Trophoblast cell (in vitro differentiated cells and primary cell): ENCODE measurements at places on chromosomes 7 and 10.

DNA sequence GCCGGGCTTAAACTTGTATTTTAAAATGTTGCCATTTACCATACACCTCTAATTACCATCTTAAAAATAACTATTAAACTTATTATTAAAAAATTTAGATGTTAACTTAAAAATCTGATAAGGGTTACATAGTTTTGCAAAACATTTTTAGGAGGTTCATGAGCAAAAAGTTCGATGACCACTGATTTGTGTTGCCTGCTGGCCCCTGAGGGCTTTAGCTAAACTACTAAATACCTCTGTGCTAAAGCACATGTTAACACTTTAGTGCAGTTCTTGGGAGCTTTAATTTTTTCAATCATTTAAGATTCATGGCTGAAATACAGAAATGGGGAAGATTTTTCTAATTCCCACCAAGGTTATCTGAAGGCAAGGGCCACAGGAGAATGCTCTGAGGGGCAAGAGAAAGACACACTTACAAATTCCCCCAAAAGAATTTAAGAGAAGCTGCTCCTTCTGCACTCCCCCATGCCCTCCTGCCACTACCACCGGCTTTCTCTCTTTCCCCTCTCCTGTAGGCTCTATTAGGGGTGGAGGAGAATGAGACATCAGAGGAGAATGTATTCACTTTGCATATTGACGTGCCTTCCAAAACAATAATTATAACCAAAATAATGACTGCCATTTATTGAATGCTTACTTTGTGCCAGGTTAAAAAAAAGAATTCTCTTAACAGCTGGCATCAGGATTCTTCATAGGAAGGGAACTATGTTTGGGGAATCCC is 106.2 kb downstream of the RTKN2 start:
- peak; percentile 82 for DNase-seq

GRCh38 chr10:103843045-103843444 is 12.3 kb downstream of the SH3PXD2A start:
- DNase-seq, result peak; percentile 38

DNA sequence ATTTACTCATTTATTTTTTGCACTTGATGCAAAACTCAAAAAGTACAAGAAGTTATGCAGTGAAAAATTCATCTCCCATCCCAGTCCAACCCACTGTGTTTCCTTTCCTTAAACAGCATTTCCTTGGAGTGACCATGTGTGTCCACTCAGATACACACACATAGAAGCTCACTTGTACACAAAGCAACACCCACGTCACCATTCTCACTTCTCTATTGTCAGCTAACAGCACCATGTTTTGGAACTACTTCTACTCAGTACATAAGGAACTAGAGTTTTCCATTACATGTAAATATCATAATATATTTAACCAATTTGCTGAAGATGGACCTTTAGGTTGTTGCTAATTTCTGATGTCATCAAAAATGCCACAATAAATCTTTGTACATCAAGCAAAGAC is 167.6 kb downstream of the GRID1 start:
- no peak for DNase-seq

DNA sequence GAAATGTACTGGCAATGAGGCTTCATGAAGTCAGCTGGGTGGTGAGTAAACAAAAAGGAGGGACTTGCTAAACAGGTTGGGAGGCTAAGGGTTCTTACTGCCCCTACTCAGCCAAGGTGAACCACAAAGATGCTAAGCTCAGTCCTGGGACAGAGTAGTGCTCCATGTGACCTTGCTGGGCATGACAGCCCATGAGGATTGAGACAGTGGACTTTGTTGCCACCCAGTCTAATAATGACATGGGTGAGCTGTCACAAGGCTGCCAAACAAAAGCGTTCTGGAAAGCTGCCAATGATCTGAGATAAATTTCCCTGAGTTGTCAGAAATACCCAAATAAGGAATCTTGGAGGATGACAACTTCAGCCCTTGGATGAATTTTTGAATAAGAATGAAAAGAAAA is 75.2 kb downstream of the CLEC2L start:
- DNase-seq, result no peak

DNA sequence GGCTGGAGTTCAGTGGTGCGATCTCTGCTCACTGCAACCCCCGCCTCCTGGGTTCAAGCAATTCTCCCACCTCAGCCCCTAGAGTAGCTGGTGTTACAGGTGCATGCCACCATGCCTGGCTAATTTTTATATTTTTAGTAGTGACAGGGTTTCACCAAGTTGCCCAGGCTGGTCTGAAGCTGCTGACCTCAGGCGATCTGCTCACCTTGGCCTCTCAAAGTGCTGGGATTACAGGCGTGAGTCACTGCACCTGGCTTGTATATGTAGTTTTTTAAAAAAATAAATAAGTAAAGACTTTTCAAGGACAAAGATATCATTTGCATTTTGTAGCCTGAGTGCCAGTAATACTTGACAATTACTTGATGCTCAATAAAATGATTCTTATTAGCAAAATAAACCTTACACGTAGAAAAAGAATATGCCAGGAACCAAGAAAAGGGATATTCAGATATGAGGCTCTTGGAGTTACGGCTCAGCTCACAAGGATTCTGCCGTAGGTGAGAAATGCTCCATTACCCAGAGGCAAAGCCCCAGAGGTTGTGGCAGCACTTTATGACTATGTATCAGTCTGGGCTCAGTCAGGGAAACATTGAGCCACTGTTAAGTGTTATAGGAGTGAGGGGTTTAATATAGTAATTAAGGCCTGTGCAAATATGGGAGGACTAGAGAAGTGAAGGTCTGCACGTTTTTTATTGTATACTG is 98.5 kb downstream of the TPST1 start:
- DNase-seq, result no peak

DNA sequence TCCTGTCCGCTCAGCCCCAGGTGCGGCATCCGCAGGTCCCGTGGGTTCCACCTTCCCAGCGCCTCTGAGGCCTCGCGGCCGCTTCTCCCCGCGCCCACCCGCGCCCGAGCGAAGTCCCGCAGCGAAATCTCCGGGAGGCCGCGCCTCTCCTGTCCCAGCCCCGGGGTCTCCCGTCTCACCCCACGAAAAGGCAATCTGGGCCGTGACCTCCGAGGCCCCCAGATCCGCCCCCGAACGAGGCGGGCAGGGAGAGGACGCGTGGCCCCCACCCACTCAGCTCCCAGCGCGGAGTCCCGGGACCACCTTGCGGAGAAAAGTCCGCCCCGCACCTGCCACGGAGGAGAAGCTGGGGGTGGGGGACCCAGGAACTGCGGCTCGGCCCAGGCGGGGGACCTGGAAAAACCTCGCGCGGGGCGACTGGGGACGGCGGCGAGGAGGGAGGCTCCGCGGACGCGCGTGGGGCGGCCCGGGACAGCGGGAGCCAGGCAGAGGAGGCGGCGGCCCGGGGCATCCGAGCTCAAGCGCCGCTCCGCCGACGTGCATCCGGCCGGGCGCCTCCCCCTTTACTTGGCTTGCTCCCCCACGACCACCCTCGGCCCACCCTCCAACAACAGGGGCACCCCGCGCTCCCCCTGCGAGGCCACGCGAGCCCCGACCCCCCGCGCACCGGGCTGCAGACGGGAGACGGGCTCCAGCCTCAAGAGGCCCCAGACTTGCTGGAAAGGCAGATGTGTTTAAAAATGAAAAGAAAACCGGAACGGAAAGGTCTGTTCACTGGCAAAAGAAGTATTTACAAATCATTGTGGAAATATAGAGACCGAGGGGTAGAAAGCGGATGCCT is 33.0 kb upstream of the RNF32 start:
- no peak for DNase-seq
